ENCODE measurements at places on chromosomes 16 and 17.

GRCh38 chr16:1154887-1155331, 2.0 kb downstream of the CACNA1H start:
- no peak for DNase-seq

- DNase-seq: no peak
Measured at GRCh38 chr17:31175237-31175636, 80.5 kb downstream of the NF1 start.

- no peak for DNase-seq
Measured at GRCh38 chr16:50540711-50541007, 7.5 kb upstream of the NKD1 start.

DNA sequence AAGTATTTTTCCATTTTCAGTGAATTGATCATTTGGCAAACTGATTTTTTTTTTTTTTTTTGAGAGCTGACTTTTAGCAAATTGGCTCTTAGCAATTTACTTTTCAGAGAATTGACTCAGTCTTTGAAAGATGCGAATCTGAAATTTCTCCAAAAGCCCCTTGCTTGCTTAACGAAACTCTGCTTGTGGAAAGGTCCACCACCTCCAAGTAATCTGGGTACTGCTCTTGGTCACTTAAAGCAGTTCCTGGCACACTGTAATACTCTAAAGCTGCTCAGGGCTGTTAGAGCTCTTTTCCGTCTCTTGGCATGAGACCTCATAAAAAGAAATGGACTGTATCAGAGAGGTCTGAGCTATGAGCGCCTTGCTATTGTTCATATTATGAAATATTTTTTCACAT, 2.9 kb downstream of the GSDMB start:
- no peak for DNase-seq

DNA sequence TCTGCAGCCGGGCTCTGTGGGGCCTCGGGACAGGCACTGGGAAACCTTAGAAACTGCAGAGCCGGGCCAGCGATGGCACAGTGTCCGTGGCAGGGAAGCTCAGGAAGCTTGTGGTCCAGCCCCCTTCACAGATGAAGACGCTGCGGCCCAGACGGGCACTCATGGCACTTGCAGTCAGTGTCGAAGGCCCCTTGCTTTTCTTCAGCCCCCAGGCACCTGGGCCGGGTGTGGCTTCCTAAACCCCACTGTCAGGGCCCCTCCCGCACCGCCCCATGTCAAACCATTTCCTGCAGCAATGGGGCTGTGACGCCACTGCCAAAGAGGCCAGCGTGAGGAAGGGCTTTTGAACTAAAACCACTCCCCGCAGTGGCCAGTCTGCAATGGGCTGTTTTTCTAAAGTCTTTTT, 164.0 kb downstream of the LAT start:
- DNase-seq: peak; percentile 46

DNA sequence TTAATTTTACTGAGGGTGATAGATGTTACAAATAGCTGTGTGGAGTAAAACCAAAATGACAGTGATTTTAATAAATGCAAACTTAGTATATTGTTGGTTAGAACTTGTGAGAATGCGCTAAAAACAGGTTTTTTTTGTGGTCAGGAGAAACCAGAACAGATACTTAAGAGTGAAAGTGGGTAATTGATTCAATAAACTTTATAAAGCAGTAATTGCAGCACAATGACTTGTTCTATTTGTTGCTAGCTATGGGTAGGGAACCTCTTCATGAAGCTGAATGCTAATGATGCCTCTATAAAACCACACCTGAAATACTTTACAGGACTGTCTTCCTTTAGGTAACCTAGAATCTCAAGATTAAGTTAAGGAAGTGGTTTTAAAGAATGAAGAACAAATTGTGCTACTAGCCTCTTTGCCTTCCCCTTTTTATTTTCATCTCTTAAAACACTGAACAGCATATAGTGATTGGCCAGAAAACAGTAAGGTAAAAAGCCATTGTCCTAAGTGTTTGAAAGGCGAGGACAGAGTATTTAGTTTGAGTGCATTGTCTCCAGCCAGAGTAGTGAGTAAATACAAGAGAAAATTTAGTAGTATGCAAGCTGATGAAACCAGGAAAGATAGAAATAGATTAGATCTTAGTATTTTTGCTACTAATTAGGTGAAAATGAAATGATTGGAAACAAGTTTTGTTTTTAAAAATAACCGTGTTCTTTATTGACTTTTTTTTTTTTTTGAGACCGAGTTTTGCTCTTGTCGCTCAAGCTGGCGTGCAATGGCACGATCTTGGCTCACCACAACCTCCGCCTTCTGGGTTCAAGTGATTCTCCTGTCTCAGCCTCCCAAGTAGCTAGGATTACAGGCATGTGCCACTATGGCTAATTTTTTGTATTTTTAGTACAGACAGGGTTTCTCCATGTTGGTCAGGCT, 6.0 kb downstream of the GGNBP2 start:
- no peak for DNase-seq

DNA sequence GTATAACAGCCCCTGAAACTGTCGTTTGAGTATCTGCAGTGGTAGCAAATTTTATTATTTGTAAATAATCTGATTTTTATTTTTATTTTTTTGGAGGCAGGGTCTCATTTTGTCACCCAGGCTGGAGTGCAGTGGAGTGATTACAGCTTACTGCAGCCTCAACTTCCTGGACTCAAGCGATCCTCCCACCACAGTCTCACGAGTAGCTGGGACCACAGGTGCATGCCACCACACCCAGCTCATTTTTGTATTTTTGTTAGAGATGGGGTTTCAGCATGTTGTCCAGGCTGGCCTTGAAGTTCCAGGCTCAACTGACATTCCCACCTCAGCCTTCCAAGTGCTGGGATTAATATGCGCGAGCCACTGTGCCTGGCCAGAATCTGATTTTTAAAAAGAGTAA, 2.8 kb downstream of the NDEL1 start:
- no peak for DNase-seq

DNA sequence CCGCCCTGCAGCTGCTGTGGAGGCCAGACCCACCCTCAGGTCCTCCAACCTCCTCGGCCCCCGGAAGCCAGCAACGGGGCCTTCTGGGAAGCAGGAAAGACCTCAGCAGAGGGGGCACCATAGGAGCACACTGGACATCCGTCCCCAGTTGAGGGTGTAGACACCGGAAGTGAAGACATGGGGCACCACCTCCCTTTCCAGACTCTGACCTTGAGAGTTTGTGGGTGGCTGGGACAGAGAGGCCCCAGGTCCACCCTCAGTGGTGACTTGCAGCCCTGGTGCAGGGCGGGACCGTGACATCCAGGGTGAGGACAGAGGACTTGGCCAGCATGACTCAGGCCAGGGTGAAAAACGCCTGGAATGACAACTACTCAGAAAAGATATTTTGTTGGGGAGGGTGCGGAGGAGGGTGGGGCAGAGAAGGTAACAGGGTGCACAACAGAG, 19.9 kb downstream of the CEP295NL start:
- DNase-seq: peak; percentile 52

DNA sequence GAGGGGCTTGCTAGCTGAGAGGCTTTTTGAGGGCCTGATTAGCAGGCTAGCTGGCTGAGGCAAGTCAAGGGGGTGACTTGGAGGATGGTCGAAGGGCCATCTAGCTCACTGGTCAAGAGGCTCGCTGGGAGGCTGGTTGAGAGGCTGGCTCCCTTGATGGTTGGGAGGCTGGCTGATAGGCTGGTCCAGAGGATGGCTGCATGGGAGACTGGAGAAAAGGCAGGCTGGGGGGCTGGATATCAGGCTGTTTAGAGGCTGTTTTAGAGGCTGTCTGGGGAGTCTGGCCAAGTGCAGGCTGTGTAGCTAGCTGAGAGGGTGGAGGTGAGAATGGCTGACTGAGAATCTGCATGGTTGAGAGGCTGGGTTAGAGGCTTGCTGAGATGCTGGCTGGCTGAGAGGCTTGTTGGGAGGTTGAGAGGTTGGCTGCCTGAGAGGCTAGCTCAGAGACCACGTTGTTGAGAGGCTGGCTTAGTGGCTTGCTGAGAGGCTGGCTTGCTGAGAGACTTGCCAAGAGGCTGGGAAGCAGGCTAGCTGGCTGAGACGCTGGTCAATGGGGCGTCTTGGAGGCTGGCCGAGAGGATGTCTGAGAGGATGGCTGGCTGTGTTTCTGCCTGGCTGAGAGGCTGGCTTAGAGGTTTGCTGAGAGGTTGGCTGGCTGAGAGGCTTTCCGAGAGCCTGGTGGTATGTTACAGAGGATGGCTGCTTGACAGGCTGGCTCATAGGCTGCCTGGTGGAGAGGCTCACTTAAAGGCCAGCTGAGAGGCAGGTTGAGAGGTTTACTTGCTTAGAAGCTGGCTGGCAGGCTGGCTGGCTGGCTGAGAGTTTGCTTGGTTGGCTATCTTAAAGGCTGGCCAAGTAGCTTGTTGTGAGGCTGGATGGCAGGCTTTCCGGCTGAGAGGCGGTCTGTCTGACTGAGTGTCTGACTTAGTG, 36.6 kb upstream of the ACSM2B start:
- DNase-seq: peak; percentile 52

- no peak for DNase-seq
Measured at GRCh38 chr17:28110184-28110583, 67.7 kb downstream of the NLK start.

- no peak for DNase-seq
Measured at GRCh38 chr17:49741692-49742076, 22.2 kb downstream of the FAM117A start.

DNA sequence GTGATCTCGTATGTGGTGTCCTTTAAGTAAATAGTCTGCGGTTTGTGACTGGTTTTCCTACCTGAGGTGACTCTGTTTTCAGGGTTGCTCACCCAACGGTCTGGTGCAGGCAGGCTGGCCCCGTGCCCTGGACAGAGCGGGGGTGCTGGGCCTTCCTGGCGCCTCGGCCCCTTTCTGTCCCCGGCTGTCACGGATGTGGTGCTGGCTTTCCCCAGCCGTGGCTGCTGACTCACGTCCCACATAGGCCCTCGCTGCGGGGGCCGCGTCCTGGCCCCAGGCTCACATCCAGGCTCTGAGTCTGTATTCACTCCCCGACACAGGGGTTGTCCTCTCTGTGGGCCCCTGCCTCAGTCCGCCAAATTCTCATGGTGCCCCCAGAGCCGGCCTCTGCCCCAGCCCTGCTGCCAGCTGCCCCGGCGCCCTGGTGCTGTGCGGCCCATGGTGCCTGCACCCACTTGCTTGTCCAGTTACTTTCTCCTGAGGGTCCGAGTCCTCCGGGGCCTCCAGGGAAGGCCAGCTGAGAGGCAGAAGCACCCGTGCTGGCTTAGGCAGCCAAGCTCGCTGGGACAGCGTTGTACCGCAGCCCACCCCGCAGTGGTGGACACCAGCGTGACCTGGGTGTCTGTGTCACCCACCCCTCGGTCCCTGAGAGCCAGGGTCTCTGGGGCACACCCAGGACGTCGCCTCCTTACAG, 5.9 kb downstream of the CHMP6 start:
- no peak for DNase-seq

DNA sequence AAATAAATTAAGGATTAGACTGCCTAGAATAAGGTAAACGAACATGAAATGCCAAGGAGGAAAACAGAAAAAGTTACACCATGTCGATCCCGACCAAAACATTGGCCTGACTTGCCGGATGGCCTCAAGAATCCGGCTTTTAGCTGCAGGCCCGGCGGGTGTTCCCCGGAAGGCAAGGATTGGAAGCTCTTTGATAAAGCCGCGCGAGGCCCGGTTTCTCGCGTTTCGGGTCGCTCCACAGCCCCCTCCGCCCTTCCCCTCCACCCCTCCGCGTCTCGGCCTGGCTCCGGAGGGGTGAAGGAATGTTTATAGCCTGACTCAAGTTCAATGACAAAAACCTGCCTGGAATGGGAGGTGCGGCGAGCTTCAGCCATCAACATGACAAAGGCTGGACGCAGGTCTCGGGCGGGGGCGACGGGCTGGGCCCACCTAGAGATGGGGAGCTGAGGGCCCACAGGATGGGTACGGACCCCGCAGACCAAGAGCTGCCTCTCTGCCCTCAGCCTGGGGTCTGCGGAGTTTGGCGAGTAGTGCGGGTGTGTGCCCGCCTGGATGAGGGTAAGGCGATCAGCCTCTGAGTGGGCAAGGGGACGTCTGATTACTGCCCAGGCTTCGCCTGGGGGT, 2.6 kb downstream of the PRAC1 start:
- DNase-seq: peak; percentile 63

GRCh38 chr16:84989749-84990620, 21.4 kb downstream of the ZDHHC7 start:
- DNase-seq: no peak

- DNase-seq: no peak
Measured at GRCh38 chr16:26334218-26335111, 642.7 kb downstream of the HS3ST4 start.

DNA sequence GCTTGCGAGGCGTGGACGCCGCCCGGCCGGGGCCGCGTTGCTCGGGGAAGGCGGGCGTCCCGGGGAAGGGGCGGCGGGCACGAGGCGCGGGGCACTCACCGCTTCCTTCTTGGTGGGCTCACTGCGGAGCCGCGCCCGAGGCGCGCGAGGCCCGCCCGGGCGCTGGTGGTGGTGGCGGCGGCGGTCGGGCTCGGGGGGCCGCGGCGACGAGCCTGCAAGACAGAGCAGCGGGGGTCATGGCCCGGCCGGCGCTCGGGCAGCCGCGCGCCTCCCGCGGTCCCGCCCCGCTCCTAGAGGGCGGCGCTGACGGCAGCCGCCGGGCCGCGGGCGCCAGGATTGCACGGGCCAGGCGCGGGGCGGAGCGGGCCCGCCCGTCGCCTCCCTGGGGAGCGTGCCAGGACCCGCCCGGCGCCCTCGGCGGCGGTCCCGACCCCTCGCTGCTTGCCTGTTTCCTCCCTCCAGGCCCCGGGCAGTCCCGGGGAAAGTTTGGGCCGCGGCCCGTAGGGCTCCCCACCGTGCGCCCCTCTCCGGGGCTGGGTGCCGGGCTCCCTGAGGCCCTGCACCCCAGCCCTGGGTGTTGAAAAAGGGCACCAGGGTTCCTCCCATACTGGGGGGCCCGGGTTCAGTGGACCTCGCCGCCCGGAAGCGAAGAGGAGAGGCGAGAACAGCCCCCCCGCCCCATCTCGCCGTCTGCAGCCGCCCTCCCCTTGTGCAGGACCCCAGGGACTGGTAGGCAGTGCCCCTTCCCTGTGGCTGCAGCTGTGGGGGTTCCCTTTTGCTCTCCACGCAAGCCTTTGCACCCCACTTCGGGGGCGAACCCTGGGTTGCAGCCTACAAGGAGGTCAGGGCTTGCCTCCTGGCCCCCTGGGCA, at the start of gene C16orf74:
C16orf74 (minus strand) TSS at position 270 of the 871 bp plus-strand sequence. CDS start 15,879 bp downstream, outside the sequence.
- peak; percentile 64 for DNase-seq

DNA sequence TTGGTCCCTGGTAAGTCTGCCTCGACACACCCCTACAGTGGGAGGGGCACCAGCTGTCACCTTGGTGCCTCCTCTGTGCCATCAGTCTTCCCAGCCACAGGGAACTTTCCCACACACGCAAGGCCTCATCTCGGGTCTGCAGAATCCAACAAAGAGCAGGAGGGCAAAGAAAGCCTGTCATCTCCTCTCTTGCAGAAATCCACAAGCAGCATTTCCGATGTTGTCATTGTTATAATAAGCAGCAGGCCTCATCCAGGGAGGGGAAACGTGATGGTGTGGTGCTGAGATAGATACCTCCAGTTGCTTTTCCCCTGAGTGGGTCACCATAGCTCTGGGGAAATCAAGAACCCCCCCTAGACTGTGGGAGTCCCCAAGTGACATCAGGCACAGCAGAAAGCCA, 110.4 kb downstream of the CMIP start:
- no peak for DNase-seq

GRCh38 chr17:55708175-55708974, 14.3 kb downstream of the TMEM100 start:
- DNase-seq: no peak

All from colonic mucosa (tissue), 4 donors.